ENCODE measurements at places on chromosomes 2 and 18. TPM values are rescaled to one million over a fixed set of nuclear protein-coding genes. Genes with fewer than 3 reads are reported as not detected.

- no peak for DNase-seq
Observed at GRCh38 chr2:175973373-175973772, 28.7 kb downstream of the LNPK start.

- no peak for DNase-seq
Observed at GRCh38 chr2:219681694-219682300, 54.4 kb downstream of the SLC4A3 start.

Gene FRZB
- polyA plus RNA-seq: 2.5 TPM

Gene STK11IP
- polyA plus RNA-seq: 11.8 TPM

Gene EPB41L5
- 14.8 TPM for polyA plus RNA-seq

- DNase-seq: peak; percentile 15
Observed at GRCh38 chr2:127067620-127068350, 39.2 kb downstream of the BIN1 start.

Gene RUFY4
- polyA plus RNA-seq: not detected

Gene PSTPIP2
- polyA plus RNA-seq: 12.6 TPM

DNA sequence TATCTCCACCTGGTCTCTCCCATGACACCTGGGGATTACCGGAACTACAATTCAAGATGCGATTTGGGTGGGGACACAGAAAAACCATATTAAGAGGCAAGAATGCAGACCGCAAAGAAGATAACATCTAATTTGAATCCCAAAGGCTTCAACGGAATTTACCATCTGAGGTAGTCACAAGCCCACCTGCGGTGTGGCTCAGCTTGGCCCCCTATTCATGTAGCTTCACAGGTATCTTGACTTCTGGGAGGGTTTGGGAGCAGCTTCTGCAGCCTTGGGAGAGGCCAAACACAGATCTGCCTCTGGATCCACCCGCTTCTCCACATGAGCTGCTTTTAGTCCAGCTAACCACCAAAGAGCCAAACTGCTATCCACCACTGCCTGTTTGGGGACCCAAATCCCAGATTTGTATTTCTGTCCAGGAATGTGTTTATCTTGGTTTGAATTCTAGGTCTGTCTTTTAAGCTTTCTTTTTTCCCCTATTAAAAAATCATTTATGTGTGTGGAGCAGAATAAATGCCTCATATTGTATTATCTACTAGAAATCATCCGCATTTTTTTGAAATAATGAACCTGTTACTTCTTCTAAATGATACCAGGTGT lies 247.6 kb downstream of the DLGAP1 start:
- DNase-seq: no peak

DNA sequence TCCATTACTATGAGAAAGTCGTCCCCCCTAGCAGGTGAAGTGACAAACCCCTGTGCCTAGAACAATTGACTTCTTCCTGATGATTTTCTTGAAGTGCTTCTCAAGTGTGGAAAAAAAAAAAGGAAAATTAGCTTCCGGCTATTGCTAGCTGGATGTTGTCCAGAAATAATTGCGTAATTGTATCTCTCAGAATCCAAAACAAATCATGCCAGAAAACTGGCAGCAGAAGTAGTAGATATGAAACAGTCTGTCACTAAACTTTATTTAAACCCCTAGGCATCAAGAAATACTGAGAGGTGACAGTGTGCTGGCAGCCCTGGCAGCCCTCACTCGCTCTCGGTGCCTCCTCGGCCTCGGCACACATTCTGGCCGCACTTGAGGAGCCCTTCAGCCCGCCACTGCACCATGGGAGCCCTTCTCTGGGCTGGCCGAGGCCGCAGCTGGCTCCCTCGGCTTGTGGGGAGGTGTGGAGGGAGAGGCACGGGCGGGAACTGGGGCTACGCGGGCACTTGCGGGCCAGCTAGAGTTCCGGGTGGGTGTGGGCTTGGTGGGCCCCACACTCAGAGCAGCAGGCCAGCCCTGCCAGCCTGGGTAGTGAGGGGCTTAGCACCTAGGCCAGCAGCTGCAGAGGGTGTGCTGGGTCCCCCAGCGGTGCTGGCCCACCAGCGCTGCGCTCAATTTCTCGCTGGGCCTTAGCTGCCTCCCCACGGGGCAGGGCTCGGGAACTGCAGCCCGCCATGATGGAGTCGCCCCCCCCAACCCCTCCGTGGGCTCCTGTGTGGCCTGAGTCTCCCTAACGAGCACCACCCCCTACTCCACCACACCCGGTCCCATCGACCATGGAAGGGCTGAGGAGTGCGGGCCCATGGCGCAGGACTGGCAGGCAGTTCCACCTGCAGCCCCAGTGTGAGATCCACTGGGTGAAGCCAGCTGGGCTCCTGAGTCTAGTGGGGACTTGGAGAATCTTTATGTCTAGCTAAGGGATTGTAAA lies 80.5 kb upstream of the ABCA12 start:
- no peak for DNase-seq

DNA sequence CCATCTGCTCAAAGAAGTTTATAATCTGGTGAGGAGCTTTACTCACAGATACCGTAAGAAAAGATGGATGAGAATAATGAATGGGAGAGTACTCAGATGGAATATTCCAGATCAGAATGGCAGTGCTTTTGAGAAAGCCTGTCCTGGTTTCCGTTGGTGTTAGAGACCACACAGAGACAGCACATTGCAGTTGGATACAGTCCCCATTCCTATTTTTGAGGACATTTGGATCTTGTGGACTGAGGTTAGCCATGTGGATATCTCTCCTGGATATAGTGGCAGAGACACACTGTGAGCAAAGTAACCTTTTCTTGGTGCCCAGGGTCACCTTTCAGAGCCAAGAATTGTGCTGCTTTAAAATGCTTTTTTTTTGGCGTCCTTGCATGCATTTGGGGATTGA lies 63.7 kb downstream of the TANC1 start:
- no peak for DNase-seq

DNA sequence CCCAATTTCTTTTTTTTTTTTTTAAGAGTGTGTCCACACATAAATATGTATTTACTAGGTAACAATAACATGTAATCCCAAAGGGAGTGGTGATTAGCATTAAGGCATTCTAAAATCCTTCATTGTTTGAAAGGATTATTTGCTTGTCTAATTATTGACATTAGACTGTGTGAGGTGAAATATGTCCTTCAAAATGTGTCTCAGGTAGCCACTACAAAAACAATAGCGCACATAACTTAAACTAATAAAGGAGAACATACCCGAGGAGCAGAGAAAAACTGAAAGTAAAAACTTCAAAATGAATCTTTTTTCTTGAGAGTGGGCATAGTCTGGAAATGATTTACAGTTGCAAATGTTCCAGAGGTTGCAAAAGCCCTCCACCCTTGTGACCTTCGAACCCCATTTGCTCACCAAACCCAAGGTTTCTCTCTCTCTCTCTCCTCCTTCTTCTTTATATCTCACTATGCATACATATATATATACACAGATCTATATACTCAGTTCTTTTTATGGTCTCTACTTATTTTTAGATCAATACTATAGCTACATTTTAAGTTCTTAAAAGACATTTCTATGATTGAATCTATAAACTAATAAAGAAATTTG lies 24.4 kb upstream of the FRZB start:
- no peak for DNase-seq

Gene SPHKAP
- polyA plus RNA-seq: not detected

Gene CD8B
- not detected for polyA plus RNA-seq

Gene CPO
- polyA plus RNA-seq: 0.12 TPM

DNA sequence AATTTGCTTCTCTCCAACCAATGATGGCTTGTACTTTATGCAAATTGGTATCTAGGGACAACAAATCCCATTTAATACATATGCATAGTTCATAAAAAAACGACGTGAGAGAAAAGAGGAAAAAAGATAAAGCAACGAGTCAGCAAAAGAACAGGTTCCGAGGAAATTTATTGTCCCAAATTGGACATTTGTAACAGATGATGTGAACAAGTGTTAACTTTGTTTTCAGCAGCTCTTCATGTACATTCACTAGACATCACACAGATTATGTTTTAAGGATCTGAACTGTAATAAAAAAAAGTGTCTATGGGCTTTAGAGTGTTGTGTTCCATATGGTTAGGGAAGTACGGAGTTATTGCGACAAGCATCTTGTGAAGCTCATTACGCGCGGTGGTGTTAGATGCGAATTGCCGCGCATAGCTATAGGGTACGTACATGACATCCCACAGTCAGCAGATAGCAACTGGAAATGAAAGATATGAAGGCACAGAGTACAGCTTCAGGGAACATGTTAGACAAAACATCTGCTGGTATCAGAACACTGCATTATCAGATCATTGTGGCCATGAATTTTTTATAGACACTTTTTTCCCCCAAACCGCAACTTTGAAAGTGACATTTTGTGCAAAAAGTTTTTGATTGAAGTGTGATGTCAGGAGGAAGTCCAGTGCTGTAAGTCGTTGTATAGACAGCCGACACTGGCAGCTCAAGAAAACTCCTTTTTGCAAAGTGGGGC lies 1073.1 kb upstream of the FANCL start:
- no peak for DNase-seq

GRCh38 chr2:223313101-223313500 lies 261.1 kb downstream of the KCNE4 start:
- DNase-seq: no peak
